ENCODE measurements at places on chromosomes 7 and 10. TPM values are rescaled to one million over a fixed set of nuclear protein-coding genes. Genes with fewer than 3 reads are reported as not detected.

DNA sequence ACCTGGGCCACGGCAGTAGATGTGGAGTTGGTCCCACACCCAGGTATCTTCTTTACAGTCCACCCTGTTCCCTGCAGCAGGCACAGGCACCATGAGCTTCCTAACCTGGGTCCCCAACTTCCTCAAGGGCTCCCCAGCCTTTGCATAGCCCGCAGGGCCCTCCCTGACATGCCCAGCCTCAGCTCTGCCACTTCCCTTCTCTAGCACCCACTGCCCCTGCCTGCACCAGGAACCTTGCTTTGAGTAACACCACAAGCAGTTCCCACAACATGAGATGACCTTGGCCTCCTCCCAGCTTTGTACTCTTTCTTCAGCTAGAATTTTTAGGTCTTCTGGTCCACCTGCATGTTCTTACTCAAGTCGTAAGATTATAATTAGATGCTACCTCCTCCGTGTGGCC lies 92.2 kb upstream of the ZPBP start:
- DNase-seq, result no peak

DNA sequence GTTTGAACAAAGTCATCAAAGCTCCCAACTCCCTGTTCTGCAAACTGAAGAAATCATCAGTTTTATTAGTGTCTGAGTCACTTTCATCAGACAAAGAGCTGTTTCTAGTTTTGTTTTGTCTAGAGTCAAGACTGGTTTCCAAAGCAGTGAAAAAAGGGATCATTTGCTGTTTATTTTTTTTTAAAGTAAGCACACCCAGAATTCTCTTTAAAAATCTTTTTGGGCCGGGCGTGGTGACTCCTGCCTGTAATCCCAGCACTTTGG lies 972.0 kb upstream of the CELF2 start:
- no peak for DNase-seq

DNA sequence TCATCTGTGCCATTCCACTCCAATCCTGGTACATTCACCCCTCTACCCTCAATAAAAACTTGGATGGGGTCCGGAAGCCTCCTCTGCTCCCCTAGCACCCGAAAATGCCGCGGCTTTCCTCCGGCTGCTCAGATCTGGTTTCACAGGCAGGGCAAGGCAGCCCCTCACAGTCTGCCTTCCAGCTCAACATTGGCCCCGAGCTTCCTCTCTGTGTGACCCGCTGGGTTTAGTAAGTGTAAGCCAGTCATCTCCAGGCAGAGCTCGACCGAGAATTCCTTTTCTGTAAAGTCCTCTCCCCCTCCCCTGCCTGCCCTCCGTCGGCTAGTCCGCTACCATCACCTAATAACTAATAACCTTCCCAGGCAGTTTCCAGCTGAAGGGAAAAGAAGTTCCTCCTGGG lies 3.4 kb downstream of the INHBA start:
- peak; percentile 50 for DNase-seq

KLLN gene
- total RNA-seq, result 0.47 TPM

RNF148 gene
- 2.6 TPM for total RNA-seq

Data from dermis blood vessel endothelial cell (primary cell).